Aorta (tissue), 5 donors: ENCODE measurements at places on chromosomes 5 and 9.

GRCh38 chr5:135210286-135211055, 176.4 kb upstream of the PITX1 start:
- no peak for DNase-seq

DNA sequence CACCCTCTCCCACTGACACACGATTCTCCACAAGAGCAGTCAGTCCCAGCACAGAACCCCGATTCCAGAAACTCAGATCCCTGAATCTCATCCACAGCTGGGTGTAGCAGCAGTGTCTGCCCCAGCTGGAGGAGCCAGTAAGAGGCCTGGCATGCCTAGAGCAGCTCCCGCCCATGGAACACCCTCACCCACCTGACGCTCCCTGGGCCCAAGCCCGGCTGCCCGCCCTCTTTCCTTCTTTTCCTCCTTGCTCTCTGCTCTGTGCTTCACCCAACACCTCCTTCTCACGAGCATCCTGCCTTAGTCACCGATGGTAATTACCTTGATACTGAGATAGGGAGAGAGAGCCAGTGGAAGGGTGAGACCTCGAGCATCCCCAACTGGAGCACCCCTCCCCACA, 8.7 kb downstream of the PCDH1 start:
- DNase-seq, result peak; percentile 66

DNA sequence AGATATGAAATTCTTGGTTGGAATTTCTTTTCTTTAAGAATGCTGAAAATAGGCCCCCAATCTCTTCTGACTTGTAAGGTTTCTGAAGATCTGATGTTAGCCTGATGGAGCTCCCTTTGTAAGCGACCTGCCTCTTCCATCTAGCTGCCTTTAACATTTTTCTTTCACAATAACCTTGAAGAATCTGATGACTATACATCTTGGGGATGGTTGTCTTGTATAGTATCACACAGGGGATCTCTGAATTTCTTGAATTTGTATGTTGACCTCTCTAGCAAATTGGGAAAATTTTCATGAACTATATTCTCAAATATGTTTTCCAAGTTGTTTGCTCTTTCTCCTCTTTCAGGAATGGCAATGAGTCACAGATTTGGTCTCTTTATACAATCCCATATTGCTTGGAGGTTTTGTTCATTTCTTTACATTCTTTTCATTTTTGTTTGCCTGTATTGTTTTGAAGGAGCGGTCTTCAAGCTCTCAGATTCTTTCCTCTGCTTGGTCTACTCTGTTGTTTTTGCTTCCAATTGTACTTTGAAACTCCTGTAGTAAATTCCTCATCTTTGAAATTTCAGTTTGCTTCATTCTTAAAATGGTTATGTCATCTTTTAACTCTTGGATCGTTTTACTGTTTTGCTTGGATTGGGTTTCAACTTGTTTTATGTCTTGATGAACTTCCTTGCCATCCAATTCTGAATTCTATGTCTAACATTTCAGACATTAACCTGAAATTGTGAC, 245.2 kb upstream of the TARS1 start:
- DNase-seq, result no peak

DNA sequence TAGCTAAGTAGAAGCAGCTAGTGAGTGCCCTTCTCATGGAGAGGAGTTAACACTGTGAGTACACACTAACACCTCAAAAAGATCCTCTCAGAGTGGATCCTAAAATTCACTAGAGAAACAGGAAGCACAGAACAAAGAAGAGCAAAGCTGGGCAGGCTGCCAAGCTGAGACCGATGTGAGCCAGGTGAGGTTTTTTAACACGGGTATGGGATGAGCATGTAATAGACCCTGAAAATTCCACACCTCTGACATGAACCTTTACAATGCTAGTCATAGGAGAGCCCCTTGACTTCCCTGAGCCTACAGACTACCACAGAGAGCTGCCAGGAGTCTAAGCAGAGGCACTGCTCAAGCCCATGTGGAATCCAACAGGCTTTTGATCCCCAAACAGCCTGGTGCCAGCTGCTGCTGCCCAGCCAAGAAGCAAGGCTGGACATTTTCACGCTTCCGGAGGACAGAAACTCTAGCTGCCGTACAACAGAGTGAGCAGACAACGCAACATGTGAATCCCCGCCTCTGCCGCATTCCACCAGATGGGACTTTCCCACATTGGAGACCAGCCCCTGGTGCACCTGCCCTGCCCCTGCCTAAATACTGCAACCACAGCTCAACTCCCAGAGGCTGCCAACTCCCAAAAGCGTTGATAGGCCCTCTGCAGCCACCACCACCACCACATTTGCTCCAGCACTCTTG, 280.8 kb downstream of the CDH10 start:
- no peak for DNase-seq

GRCh38 chr5:142325725-142326479, 1.1 kb upstream of the SPRY4 start:
- DNase-seq, result no peak

DNA sequence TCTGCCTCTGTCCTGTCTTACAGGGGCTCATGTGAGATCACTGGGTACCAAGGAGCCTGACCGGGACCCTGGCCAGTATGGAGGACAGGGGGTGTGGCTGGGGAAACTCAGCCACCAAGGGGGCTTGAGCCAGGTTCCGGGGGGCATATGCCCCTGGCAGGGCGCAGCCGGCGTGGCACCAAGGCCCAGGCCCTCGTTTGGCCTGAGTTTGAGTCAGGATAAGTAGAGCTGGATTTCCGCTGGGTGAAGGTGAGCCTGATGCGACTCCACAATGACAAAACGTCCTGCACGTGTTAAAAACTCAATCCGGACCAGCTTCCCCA, 616 bp upstream of the TSPAN17 start:
- DNase-seq, result peak; percentile 80

DNA sequence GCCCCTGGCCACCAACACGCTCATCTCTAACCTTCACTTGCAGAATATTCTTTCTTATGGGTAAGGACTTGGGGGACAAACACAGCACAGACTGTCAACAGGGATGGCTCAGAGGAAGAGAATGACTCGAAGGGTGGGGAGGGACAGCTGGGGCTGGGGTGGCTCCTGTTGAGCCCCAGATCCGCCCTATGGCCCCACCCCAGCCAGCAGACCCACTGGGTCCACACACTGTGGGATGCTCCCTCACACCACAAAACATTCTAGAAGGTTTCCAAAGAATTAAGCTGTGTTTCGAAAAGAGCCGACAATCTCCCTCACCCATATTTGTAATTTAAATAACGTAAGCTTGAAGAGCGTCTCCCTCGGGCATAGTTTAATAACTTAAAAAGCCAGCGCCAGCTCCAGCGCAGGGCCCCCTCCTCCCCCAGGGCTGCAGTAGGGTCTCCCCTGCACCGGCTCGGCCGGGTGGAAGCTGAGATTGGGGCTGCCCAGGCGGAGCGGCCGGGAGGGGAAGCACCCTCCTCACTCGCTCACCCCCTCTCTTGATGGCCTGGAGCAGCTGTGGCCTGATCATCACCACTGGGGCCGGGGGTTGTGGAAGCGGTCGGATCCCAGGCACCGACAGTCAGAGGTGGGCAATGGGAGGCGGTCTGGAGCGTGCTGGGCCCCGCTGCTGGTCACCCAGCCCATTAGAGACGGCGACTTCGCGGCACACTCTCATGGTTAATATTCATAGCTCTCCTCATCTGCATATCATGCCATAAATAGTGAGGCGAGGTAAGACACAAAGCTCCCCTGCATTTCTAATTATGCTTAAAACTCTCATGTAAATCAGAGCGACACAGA, 37.6 kb downstream of the NACC2 start:
- no peak for DNase-seq

- peak; percentile 69 for DNase-seq
Measured at GRCh38 chr5:1201327-1202025, at the start of gene SLC6A19. SLC6A19 (plus strand) TSS chr5:1201595; CDS start chr5:1201651, 56 bp downstream.

GRCh38 chr5:174287761-174288160, 242.3 kb downstream of the NSG2 start:
- no peak for DNase-seq

DNA sequence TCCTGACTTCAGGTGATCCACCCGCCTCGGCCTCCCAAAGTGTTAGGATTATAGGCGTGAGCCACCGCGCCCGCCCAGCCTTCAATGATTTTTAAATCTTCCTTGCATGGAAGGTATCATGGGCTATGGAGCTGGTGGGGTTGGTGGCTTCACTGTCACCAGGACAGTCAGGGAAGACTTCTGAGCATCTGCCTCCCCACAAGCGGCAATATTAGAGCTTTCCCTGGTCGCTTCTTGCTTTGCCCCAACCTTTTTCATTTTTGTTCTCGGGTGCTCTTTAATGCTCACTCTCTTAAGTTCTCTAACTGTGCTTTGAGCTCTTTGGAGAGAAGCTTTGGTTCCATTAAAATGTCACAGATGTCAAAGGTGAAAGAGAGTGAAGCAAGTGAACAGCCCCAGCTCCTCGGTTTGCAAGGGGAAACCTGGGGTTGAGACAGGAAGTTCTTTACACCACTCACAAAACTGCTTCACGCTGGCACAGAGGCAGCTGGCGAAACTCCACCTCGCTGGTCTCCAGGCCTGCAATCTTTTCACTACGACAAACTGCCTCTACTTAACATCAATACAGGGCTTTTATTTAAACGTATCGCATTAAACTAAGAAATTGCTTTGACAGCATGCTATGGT, 142.5 kb upstream of the RETREG1 start:
- DNase-seq, result no peak

DNA sequence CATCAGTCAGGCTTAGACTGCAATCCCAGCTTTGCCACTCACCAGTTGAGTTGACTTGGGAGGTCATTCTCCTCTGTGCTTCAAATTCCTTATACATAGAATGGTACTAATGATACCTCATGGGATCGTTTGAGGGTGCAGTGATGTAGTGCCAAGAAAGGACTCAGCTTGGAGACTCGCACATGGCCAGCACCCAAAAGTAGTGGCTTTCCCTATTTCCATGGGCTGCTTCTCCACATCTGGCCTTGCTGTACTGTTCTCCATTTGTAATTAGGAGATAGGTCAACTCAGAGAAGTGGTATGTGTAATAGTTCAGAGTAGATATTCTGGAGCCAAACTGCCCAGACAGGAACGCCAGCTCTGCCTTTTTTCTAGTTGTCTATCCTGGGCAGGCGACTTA, 5.5 kb downstream of the CCL19 start:
- no peak for DNase-seq

- no peak for DNase-seq
Measured at GRCh38 chr9:6757132-6757455, 679 bp upstream of the KDM4C start.

GRCh38 chr5:37015795-37016666, 139.5 kb downstream of the NIPBL start:
- DNase-seq, result no peak
